ENCODE measurements at places on chromosomes 12 and 14.

DNA sequence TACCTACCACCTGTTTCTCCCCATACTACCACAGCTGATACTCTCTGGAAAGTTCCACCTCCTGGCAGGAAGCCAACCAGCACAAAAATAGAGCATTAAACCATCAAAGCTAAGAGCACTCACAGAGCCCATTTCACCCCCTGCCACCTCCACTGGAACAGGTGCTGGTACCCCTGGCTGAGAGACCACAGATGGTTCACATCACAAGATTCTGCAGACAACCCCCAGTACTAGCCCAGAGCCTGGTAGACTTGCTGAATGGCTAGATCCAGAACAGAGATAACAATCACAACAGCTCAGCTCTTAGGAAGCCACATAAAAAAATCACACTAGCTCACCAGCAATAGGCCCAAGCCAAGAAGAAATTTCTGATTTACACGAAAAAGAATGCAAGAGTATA, 855.2 kb downstream of the FSCB start:
- DNase-seq: no peak

DNA sequence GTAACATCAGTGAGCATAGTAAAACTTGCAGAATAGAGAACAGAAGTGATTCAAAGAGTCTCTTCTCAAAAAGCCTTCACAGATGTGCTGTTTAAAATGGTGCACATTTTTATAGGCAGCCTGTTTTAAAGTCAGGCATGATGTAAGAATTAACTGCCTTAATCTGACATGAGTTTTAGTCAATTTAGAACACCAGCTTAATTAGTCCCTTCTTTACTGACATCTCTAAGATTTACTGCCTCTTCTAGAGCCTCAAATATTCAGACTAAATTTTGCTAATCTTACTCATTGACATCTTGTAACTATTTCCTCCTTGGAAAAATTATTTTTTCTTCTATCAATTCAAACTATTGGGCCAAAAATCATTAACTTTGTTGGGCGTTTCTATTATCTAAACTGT, 782.5 kb downstream of the C12orf50 start:
- no peak for DNase-seq

DNA sequence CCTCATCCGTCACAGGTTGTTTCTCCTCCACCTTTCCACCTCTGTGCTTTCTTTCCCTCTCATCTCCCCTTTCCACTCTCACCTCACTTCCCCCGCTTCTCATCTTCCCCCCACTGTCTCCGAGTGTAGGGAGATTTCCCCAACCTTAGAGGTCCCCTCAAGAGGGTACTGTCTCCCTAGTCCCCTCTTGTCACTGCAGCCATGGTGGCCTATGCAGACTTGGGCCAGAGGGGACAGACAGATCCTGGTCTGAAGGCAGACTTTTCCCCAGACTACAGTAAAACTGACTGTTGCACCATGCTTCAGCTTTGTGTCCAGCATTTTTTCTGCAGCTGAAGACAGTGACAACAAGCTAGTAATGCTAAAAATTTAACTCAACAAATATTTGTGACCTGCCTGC, 41.2 kb downstream of the KANSL2 start:
- DNase-seq: no peak

GRCh38 chr14:72560889-72561493, 332.9 kb downstream of the DPF3 start:
- no peak for DNase-seq

DNA sequence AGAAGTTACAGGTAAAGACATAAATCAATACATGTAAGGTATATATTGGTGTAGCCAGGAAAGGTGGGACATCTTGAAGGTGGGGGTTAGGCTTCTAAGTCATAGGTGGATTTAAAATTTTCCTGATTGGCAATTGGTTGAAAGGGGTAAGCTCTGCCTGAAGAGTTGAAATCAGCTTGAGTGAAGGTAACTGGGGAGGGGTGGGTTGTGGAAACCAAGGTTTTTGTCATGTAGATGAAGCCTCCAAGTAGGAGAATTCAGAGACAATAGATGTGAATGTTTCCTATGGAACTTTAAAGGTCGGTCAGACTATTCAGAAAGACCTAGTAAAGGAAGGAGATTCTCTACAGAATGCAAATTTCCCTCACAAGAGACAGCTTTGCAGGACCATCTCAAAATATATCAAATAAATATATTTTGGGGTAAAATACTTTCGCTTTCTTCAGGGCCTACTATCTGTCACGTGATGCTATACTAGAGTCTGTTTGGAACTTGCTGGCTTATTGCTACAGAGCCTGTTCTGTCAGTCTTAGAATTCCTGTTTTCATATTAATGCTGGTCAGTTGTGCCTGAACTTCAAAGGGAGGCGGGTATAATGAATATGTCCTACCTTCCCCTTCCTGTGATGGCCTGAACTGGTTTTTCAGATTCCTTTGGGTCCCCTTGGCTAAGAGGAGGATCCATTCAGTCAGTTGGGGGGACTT, 20.6 kb upstream of the SPATA7 start:
- no peak for DNase-seq

GRCh38 chr12:43858096-43858495, 22.2 kb downstream of the TMEM117 start:
- no peak for DNase-seq

DNA sequence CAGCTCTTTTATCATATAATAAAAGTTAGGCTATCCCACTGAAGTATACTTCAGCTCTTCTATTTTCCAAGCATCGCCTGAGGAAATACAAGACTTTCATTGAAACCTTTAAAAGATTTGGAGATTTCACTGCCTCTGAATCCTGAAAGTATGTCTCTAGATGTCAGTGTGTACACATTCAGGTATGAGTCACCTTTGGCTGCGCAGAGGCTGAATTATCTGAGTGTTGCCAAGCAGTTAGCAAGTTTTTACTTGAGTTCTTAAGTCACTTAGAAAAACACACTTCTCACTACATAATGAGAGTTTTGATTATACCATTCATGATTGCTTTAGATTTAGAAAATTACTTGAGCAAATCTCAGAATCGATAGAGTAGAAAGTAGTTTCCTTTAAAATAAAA, 210.3 kb downstream of the TMTC2 start:
- DNase-seq: no peak
